ENCODE measurements at places on chromosomes 6 and 20.

GRCh38 chr6:107246972-107247615 lies 131.8 kb upstream of the BEND3 start:
- no peak for DNase-seq

DNA sequence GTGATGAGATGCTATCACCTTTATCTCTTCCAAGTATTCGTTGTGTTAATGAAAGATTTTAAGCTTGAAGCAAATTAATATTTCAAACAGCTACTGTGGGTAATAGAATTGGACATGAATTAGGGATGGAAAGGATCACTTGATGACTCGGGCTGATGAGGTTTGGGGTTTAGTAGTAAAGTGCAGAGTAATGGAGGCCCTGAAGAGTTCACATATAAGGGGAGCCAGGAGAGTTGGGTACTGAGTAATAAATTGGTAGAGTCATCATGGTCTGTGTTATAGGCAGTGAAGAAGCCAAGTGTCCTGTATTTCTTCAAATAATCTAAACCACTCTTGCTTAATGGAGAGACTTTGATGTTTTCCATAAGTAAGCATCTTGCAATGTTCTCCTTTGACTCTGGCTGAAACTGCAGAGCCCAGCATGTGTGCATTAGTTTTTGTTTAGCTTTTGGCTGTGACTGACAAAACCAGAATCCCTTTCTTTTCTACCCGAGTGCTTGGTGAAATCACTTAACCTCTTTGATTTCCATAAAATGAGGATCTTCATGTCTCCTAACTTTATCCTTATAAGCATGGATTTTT lies 57.6 kb downstream of the L3MBTL3 start:
- DNase-seq, result no peak

GRCh38 chr20:32281711-32282110 lies 4.3 kb downstream of the KIF3B start:
- DNase-seq, result no peak

DNA sequence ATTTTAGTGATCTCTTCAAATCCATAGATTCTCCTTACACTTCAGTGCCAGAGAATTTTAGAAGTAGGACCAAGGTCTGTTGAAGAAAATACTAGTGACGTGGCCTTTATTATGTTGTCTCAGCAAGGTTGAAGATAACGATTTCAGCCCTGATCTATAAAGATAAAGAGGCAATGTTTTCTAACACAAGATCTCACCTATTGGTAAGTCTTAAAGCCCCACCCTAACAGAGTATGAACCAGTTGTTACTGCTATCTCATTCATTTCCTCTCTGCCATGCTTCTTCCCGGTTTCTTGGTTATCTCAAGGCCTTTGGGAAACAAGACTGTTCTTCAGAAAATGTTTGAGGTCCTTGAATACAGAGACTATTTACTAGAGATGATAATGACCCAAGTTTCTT lies 53.1 kb downstream of the KIAA0408 start:
- no peak for DNase-seq

DNA sequence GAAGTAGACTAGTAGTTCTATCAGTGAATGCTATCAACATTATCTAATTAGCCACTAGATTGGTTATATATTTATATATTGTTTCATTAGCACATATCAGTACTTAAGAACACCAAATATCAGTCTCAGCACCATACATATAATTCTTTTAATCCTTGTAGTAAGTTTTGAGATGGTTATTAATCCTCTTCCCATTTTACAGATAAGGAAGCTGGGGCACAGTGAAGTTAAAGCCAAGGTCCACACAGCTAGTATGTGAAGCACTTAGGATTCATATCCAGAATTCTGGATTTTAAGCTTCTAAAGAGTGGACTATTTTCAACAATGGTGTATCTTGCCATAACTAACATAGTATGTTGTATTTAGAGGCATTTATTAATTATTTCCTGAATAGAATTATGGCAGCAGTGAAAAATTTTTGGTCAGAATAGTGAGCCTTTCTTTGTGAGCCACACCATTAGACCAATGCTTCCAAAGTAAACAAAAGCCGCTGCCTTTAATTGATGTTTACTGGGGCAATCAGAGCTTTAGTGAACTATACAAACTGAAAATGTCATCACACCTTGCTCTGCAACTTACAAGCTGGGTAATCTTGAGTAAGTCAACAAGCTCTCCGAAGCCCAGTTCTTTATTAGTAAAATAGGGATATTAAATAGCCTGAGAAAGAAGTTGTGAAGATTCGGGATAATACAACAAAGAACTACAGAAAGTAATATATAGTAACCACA lies 41.9 kb upstream of the HBS1L start:
- DNase-seq, result no peak

DNA sequence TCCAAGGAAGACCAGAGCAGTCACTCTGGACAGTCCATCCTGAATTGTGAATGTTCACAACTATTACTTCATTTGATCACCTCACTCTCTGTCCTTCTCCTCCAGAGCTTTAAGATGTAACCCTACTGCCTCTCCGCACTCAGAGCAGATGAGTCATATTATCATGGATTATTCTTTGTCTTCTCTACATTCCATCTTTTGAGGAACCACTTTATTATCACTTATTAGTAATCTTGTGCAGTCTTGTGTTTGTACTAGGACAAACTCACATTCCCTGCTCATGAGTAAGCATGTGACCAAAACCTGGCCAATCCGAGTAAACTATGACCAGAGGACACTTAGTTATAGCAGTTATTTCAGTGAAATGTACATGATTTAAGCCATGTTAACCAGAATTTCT lies 401.5 kb upstream of the ADGRB3 start:
- DNase-seq, result no peak

DNA sequence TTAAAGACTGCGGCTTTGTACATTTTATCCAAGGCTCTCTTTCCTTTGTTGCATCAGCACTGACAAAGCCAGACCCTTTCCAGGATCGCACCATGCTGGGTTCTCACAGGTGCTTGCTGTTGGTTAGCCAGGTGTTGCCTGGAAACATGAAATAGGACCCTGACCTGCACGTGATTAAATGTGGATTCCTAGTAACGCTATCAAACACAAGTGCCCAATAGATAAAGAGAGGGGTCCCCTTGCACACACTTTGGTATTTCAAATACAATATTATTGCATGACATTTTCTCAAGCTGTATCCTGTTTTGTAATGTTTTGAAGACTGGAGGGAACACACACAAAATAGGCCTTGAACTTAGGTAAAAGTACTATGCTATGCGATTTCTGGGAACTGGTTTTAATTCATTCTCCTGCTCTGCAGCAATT lies 73.3 kb downstream of the AKAP12 start:
- no peak for DNase-seq

GRCh38 chr20:40110311-40110831 lies 578.7 kb downstream of the MAFB start:
- DNase-seq, result no peak

- DNase-seq, result no peak
These were observed 68.3 kb upstream of the TRAF3IP2 start for GRCh38 chr6:111673937-111674336.

- no peak for DNase-seq
These were observed 53.7 kb downstream of the GFOD1 start for GRCh38 chr6:13433709-13434121.

DNA sequence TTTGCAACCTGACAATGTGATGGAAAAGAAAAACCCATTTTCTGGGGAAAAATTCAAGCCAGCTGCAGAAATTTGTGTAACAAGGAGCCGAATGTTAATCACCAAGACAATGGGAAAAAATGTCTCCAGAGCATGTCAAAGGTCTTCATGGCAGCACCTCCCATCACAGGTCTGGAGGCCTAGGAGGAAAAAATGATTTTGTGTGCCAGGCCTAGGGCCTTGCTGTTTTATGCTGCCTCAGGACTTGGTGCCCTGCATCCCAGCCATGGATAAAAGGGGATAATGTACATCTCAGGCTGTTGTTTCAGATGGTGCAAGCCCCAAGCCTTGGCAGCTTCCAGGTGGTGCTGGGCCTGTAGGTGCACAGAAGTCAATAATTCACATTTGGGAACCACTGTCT lies 747.7 kb downstream of the C6orf118 start:
- DNase-seq, result no peak

- DNase-seq, result peak; percentile 14
These were observed 158.8 kb downstream of the FRK start for GRCh38 chr6:115901896-115902295.

DNA sequence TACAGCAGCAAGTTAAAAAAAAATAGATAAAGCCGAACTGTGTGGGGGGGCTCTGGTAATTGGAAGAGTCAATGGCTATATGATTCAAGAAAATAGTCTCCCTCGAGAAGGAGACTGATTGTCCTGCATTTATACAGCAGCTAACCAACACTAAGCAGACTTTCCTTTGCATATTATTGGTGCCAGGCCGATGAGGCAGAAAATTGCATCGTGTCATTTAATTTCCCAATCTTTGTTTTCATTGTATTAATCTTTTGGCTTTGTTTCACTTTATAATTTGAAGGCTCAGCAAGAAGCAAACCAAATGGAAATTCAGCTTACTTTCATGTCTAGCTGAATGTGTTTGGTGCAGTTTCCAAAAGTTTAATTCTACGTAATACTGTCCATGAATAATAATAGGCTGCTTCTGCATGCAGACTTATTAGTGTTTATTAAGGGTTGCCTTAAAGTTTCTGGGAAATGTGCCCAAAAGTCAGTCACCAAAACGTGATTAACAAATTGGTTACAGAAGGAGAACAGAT lies 258.5 kb downstream of the HACE1 start:
- DNase-seq, result no peak

DNA sequence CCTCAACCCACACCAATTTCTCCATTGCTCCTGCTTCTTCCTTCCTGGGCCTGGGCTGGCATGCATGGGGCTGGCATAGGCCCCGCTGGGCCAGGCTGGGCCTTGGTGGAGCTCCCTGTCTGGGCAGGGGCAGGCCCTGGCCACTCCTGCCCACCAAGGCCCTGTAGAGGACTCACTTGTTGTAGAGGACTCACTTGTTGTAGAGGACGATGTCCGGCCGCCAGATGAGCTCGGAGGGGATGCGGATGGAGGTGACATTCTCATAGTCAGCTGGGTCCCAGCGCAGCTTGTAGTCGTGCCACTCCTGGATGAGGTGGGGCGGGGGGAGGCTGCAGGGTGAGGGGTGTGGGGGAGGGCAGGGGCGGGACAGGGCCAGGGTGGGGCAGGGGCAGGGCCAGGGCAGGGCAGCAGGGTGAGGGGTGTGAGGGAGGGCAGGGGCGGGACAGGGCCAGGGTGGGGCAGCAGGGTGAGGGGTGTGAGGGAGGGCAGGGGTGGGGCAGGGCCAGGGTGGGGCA lies 5.3 kb downstream of the CHRNA4 start:
- no peak for DNase-seq

DNA sequence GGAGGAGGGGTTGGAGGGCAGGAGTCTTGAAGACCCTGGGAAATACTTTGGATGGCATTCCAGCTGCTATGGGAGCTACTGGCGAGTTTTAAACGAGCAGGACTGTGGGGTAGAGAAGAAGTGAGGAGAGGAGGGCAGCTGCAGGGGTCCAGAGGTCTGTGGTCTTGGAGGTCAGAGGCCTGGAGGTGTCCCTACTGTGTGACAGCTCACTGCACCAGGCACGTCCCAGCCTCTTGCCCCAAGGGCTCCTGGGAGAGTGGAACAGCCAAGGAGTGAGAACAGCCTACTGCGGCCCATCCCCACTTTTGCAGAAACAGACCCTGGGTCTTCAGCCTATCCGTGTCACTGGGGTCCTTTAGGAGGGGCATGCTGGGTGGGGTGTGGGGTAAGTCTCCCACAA lies 2.9 kb upstream of the NOL4L start:
- no peak for DNase-seq

DNA sequence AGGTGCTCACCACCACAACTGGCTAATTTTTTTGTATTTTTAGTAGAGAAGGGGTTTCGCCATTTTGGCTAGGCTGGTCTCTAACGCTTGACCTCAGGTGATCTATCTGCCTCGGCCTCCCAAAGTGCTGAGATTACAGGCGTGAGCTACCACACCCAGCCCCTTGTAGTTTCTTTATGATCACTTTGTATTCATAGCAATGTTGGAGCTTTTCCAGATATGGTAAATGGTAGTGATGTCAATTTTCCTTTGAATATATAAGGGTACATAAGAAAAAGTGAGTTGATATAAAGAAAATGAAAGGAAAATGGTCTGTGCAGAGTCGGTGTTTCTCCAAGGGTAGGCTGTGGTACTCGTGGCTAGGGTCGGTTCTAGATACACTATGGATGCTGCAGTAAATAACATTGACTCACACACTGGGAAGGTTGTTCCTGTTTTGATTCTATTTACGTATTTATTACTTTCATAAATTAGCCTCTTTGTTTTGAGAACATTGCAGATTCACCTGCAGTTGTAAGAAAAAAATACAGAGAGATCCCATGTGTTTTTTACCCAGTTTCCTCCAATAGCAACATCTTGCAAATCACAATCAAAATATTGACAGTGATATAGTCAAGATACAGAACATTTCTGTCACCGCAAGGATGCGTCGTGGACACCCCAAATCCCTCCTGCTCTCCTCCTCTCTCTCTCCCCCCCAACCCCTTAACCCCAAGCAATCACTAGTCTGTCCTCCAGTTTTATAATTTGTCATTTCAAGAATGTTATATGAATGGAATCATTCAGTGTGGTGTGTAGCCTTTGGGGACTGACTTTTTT lies 2.5 kb downstream of the ZNF831 start:
- no peak for DNase-seq

GRCh38 chr6:40295251-40295950 lies 291.8 kb downstream of the LRFN2 start:
- DNase-seq, result no peak

DNA sequence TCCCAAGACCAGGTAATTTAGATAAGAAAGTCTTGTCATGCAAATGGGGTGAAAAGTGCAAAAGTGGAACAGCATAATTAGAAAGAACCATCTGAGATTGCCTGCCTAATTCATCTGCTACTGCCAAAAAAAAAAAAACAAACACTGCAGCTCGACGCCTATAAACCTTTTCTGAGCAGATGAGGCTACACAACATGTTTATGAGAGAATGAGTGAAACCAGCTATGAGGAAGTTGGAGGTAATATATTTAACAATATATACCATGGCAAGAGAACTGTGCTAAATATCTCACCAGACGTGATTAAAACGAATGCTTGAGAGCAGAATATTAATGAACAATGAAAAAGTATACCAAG lies 50.0 kb downstream of the LAMA4 start:
- DNase-seq, result no peak

- no peak for DNase-seq
These were observed 36.8 kb downstream of the GCM1 start for GRCh38 chr6:53111865-53112264.

DNA sequence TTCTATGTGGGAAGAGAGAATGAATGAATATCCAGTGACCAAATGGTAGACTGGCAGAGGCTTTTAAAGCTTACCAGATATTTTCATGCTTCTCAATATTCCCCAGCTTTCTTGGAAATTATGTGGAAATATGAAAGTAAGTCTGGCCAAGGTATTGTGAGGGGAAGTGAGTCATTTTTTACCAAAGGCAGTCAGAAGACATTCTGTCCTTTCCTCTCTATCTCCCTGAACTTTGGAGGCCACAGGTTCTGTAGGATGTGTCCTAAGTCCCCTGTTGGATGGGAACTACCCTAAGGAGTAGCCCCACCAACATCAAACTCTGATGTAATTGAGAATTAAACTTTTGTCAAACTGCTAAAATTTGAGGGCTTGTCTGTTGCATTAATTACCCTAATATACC lies 593.8 kb upstream of the NRSN1 start:
- no peak for DNase-seq

GRCh38 chr6:47094241-47094925 lies 52.3 kb upstream of the ADGRF1 start:
- no peak for DNase-seq

Data from left kidney (tissue), 8 donors.